Nephron progenitor cell (in vitro differentiated cells): ENCODE measurements at places on chromosomes 1 and 21.

GRCh38 chr1:72182859-72183258, 99.5 kb downstream of the NEGR1 start:
- no peak for DNase-seq

- DNase-seq = no peak
Measured at GRCh38 chr1:226651041-226651731, 87.9 kb downstream of the ITPKB start.

DNA sequence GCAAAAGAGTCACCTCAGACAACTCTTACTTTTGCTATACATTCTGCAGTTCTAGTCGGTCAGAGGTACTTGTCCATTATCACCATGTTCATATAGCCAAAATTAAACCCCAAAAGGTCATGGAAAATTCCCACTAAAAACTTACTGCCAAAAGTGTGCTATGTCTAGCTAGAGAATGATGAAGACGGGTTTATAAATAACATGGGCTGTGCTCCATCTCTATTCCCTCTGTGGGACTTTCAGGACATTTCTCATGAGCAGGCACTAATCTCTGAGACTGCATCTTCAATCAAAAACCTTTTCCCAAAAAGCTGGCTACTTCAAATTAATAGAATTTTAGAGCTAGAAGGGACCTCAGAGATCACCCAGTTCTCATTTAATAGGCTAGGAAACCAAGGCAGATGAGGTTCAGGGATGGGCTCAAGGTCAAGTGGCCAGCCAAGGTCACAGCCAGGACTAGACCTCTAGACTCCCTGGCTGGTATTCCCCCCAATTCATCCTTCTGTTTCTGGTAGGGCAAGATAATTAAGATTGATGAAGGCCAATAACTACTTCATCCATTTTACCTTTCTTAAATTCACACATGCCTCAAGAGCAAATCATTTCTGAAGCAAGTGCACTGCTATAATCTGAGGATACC, 21.0 kb upstream of the MOB3C start:
- no peak for DNase-seq

- DNase-seq = no peak
Measured at GRCh38 chr1:230337266-230337665, 88.9 kb downstream of the PGBD5 start.

DNA sequence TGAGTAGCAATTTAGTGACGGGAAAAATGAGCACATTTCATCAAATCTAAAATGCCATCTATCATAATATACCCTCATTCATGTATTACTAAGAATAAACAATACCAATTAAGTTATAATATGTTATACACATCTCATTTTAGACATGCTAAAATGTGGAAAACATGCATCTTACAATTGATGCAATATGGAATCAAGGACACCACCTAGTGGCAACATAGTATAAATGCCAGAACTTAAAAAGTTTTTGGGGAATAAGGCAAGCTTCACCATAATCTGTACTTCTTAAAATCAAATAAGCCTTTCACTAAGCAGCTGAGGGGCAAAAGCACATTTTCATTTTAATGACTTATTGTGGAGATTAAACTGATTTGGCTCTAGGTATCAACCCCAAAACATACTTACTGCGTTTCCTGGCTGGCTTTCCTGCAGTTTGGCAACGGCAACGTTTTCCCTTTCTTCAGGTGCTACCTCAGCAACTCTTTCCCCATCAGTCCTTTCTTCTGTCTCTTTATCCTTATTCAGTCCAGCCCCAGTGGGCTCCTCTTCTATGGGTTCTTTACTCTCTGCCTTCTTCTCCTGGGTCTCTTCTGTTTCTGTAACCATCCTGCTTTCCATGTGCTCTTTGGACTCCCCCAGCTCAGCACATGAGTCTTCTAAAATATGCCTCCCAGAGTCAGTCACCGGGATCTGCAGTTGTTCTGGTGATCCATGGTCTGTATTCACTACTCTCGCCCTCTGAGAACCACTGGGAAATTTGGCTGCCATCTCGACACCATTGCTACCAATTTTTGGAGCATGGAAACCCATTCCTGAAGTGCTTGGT, 11.4 kb downstream of the SDE2 start:
- no peak for DNase-seq
